Ecto neural progenitor cell (in vitro differentiated cells): ENCODE measurements at places on chromosomes 12 and 14.
A peak's percentile ranks its signal among the peaks of the same experiment; 100 is the strongest.

DNA sequence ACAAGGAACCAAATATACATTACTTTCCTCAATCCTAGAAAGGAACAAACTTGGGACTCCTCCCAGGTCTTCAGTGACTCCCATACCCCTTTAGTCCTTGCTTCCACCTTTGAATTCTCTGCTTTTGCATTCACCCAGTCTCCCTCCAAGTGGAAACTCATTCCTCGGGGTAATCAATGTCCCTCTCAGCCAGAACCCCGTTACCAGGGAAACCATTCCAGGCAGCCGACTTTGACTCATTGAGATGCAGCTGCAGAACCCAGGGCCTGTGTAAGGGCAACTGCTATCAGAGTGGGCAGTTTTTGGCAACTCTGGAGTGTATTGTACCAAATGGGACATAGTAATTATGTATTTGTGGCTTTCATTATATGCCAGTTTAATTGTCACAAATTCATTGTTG, 186.2 kb downstream of the NRXN3 start:
- peak; percentile 53 for DNase-seq

GRCh38 chr12:127233016-127233415, 1034.0 kb upstream of the TMEM132C start:
- no peak for DNase-seq

DNA sequence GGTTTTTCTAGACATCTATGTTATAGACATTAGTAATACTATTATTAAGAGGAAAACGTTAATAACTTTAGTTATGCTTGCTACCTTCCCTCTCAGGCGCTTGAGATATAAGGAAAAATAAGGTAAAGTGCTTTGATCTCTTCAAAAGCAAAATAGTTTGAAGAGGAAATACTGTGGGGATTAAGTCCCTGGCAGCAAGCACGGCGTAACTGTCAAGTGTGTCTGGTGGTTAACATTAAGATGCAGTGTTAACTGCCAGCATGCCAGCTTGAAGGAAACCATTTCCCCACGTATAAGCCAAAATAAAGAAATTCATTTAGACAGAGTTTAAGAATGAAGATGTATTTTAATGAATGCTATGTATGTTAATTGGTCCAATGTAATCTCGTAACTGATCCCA, 31.8 kb downstream of the PELI2 start:
- DNase-seq, result no peak

DNA sequence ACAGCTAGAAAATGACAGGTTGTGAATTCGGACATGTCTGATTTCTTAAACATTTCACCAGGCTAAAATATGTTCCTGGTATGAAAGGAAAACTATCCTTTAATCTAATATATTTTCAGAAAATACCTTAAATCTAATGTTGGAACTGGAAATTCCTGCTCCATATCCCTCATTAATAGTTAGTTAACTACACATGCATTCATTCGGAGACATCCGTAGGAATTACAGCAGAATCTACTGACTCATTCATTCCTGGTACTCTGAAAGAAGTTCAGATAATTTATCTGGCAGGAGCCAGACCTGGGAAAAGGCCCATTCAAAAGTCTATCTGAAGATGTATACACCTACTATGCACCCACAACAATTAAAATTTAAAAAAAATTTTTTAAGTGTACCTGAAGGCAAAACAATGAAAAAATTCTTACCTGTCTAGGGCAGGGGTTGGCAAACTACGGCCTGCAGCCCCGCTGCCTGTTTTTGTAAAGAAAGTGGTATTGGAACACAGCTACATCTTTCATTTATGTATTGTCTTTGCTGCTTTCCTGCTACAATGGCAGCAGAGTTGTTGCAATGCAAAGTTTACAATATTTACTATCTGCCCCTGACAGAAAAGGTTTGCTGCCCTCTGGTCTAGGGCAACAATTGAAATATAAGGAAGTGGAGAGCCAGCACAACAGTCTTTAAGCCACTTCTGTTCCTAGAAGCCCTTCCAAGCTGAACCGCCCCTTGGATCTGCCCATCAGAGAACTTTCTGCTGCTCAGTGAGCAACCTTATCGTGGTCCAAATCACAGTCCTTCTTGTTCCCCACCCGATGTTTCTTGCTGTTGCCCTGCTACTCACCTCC, 17.9 kb upstream of the NFYB start:
- no peak for DNase-seq

- peak; percentile 75 for DNase-seq
Measured at GRCh38 chr12:113470871-113471618, 626 bp downstream of the LHX5 start.

DNA sequence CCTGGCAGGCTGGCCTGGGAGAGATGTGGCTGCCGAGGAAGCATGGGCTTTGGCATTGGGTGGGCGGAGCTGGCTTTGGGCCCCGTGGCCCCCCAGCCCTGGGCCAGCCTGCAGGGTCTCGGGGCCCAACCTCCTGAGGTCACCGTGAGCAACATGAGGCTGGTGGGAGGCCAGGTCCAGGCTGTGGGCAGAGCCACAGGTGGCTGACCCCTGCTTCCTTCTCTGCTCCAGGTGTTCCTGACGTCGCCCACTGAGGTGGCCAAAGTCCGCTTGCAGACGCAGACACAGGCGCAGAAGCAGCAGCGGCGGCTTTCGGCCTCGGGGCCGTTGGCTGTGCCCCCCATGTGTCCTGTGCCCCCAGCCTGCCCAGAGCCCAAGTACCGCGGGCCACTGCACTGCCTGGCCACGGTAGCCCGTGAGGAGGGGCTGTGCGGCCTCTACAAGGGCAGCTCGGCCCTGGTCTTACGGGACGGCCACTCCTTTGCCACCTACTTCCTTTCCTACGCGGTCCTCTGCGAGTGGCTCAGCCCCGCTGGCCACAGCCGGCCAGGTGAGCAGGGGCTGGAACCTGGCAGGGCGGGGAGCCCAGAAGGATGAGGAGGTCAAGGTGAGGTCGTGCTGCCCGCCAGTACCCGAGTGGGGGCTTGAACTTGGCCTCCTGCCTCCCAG, 5.5 kb downstream of the SLC25A47 start:
- DNase-seq, result no peak

GRCh38 chr12:68647507-68647906, 36.8 kb downstream of the RAP1B start:
- no peak for DNase-seq

DNA sequence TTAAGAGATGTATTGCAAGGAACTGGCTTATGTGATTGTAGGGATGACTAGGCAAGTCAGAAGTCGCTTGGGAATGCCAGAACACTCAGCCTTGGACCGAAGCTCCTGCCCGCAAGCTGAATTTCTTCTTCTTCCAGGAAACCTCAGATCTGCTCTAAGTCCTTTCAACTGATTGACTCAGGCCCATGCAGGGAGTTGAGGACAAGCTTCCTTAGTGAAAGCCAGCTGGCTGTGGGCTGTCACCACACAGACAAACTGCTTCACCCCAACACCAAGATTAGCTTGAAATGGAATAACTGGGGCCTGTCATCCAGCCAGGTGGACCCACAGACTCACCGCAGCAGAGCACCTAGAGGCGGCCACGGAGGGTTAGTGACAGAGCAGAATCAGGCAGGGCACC, 24.7 kb downstream of the BDKRB2 start:
- DNase-seq, result no peak

GRCh38 chr12:9909724-9910123, 22.4 kb downstream of the CLEC2A start:
- DNase-seq, result no peak

DNA sequence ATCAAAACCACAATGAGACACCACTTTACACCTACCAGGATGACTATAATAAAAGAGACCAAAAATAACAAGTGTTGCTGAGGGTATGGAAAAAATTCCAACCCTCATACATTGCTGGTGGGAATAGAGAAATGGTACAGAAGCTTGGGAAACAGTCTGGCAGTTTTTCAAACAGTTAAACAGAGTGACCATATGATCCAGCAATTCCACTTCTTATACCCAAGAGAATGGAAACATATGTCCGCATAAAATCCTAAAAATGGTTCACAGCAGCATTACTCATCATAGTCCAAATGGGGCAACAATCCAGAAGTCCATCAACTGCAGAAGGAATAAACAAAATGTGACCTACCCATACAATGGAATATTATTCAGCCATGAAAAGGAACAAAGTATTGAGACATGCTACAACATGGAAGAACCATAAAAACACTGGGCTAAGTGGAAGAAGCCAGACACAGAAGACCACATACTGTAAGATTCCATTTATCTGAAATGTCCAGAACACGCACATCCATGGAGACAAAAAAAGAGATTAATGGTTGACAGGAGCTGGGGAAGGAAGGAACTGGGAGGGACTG, 44.5 kb downstream of the CHGA start:
- DNase-seq, result no peak

DNA sequence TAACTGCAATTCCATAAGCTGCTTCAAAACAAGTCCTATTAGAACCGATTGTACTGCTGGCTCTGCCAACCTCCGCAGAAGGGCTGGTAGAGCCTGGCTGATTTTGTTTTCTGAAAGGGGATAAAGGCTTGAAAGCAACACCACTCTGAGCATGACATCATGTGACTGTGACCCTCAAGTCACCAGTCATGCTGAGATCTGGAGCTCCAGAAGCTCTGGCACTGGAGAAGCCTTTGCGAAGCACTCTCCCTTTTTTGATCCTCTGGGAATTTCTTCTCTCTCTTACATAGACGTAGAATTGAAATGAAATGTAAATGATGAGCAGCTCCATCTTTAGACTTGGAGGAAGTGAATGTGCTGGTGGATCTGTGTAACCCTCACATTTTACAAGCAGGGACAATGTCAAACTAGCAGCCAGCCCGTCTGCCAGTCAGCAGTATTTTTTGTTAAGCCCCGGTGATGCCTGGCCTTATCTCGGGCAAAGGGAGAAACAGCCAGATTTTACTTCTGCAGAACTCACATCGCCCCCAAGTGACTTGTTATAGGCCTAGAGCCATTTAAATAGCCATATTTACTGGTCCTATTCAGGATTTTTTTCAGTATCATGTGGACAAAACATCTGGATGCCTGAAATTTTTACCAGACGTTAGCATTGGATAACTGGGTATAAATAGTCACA, 112.1 kb upstream of the NPAS3 start:
- no peak for DNase-seq

DNA sequence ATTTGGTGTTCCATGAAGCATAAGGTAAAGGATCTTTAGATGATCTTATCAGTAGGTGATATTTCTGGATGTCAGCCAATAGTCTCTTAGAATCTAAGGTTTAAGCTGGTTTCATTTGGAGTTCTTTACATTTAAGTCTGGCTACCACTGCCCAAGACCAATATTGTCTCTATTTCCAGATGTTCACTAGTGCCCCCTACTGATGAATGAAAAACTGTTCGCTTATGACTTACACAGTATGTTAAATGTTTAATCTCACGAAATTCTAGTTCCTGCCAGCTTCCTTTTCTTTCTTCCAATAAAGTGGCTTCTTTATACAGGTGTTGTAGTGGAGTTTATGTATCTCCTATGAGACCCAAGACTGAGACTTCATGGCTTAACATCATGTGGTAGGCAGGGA, 31.8 kb upstream of the MIS18BP1 start:
- no peak for DNase-seq

GRCh38 chr12:109637348-109637747, 63.8 kb downstream of the MVK start:
- no peak for DNase-seq

DNA sequence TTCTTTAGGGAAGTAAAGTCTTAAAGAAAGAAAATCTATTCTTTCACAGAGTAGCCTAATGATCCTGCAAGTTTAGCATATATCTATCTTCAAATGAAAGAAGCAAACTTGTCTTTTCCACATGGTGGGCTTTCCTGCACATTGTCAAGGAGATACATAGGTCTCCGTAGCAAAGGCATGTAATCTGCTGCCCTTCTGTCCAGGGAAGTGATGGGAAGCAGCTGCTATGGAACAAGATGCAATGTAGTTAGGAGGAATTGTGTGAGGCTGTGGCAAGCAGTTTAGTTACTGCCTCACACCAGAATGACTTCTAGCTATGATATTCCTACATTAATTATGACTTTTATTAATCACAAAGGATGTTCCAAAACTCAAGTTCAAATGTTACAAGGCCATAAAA, 174.4 kb downstream of the PDZRN4 start:
- no peak for DNase-seq
